Left ventricle myocardium superior (tissue), 1 donor: ENCODE measurements at places on chromosomes 16 and 17.

GRCh38 chr16:21260870-21261791, 17.0 kb downstream of the CRYM start:
- DNase-seq, result no peak

GRCh38 chr16:35725949-35726348, 2266.5 kb downstream of the TP53TG3F start:
- DNase-seq, result no peak

DNA sequence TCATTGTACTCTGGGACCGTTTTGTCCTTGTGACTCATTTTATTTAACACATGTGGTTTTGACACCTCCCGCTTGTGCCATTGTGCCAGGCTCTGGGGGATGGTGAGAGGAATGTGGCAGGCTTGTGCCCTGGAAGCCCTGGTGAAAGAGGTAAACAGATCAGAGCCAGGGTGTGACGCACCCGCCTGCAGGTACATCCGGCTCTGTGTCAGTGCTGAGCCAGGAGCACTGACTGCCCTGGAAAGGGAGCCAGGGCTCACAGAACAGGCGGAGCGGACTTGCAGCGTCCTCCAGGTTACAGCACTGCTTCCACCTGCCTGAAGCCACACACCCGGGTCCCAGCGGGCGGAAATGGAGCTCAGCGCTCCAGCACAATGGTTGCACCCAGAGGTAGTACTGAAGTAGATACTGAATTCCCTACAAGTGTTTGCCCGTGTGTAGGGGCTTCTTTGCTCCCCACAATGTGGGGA, 30.6 kb downstream of the CDRT15 start:
- peak; percentile 91 for DNase-seq

- peak; percentile 45 for DNase-seq
Measured at GRCh38 chr17:8117980-8118768, at the start of gene ALOXE3. Gene ALOXE3 (minus strand): TSS chr17:8118514. CDS start chr17:8117990, 524 bp downstream.

- no peak for DNase-seq
Measured at GRCh38 chr17:73616873-73617404, 27.3 kb downstream of the SDK2 start.

DNA sequence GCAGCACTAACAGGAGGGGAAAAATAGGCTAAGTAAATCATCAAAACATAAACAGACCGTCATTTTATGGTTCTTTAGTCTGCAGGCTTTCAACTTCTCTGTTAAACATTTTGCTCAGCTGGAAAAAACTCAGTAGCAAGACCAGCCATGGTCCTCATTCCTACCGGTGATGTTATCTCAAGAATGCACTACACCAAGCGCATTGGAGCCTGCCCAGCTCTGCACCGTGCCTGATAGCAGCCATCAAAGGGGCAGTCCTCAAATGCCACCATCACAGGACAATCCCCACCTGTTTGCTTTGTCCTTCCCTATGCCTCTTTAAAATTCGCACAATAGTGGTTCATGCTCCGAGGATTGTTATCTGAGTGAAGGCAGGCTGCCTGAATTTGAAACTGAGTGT, 181.5 kb upstream of the MON1B start:
- DNase-seq, result peak; percentile 57

DNA sequence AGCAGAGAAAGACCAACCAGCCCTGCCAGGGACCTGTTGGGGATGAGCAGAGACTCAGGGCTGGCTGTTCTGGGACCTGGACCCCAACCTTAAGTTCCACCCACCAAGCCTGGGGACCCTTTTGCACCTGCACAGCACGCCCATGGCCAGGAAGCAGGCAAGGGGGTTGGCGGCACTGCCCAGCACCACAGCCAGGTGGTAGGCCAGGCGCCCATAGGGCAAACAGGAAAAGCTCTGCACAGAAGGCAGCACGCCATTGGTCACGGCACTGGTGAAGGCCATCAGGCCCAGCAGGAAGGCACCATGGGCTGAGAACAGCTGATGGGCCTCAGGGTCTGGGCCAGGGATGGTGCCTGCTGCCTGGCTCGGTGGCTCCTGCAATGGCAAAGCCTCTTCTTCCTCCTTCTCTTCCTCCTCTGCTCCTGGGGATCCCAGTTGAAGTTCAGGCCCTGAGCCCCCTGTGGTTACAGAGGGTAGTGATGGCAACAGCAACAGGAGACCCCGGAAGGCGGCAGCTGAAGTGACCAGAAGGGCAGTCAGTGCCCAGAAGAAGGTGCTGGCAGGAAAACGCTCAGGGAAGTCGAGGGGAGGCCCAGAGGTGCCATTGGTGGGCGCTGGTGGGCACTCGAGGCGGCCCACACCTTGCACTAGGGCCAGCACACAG, 1.7 kb downstream of the SLC52A1 start:
- DNase-seq, result no peak

DNA sequence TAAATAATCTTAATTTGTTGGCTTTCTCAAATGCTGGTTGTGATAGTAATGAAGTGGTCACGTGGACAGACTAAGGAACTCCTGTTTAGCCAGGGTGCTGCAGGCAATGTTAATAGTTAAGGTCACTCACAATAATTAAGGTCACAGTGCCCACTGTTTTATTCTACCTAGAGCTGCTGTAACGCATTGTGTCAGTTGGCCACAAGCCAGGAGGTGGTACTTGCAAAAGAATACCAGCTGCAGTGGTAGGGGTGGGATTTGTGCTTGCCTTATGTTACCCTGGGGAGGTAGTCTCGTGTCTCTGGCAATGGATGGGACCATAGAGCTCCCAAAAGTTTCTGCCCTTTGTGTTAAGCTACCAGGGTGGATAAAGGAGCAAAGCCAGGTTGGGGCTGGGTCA, 969.1 kb upstream of the CDH8 start:
- DNase-seq, result no peak

DNA sequence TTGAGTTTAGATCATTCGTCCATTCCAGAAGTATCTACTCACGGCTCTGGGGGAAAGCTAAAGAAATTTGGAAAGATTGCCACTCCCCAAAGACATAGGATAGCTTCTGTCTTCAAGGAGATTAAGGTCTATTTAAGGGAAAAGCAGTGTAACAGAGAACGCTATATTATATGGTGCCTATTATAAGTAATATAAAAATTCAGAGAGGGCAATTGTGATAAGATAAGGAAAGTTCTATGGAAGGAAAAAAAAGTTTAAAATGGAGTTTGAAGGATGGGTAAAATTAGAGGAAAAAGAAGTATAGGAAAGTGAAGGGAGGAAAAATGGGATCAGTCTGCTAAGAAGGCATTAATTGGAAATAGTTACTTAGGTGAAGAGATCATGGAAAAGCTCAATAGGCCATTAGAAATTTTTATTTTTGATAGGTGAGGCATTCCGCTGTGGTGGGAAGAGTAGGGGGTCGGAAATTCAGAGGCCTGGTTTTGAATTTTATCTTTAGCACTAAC, 690 bp upstream of the CDC27 start:
- no peak for DNase-seq

DNA sequence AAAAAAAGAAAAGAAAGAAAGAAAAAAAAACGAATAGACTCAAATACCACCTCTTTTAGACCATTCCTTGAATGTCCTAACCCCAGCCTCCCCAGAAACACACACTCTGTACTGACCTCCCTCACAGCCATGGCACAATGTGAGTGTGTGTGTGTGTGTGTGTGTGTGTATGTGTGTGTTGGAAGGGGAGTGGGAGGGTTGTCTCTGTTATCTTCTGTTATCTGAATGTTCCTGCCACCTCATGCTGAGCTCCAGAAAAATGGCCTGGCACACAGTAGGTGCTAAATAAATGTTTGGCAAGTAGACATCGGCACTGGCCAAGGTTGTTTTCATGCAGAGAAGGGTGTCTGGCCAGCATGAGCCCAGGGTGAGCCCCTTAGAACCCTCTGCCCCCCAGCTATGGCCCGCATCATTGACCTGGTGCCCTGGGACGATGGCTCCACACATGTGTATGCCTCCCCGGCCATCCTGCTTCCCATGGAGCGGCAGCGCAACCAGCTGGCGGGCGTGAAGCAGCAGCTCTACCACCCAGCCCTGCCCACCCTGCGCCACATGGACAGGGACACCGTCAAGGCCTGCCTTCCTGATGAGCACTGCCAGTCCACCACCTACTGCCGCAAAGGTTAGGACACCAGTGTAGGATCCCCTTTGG, 6.6 kb upstream of the CNGB1 start:
- DNase-seq, result no peak

DNA sequence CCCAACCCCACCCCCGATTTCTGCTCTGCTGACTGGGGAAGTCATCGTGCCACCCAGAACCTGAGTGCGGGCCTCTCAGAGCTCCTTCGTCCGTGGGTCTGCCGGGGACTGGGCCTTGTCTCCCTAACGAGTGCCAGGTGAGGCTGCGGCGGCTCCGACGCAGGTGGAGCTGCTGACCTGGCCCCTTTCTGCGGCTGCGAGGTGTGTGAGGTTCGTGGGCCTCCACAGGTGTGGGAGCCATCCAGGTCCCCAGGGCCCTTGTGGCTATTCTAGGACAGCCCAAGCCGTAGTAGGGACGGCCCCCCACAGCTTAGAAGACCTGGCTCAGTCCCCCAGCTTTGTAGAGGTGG, 3.0 kb downstream of the UBE2I start:
- no peak for DNase-seq

- no peak for DNase-seq
Measured at GRCh38 chr17:77165577-77165976, 24.8 kb downstream of the SEC14L1 start.

- DNase-seq, result no peak
Measured at GRCh38 chr17:10177131-10177912, 21.1 kb downstream of the GAS7 start.

GRCh38 chr17:60231234-60231633, 81.5 kb downstream of the CA4 start:
- no peak for DNase-seq

GRCh38 chr16:89020068-89020924, 43.3 kb upstream of the CBFA2T3 start:
- no peak for DNase-seq

GRCh38 chr16:65523283-65523944, 401.6 kb upstream of the CDH11 start:
- no peak for DNase-seq

DNA sequence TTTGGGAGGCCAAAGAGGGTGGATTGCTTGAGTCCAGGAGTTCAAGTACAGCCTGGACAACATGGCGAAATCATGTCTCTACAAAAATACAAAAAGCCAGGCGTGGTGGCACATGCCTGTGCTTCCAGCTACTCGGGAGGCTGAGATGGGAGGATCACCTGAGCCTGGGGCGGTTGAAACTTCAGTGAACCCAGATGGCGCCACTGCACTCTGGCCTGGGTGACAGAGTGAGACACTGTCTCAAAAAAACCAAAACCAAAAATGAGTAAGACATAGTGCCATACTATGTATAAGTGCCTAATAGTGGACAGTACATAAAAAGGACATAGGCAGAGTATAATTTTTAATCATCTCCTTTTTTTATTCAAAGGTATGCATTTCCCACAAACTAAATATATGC, 4.0 kb downstream of the CTC1 start:
- DNase-seq, result no peak

DNA sequence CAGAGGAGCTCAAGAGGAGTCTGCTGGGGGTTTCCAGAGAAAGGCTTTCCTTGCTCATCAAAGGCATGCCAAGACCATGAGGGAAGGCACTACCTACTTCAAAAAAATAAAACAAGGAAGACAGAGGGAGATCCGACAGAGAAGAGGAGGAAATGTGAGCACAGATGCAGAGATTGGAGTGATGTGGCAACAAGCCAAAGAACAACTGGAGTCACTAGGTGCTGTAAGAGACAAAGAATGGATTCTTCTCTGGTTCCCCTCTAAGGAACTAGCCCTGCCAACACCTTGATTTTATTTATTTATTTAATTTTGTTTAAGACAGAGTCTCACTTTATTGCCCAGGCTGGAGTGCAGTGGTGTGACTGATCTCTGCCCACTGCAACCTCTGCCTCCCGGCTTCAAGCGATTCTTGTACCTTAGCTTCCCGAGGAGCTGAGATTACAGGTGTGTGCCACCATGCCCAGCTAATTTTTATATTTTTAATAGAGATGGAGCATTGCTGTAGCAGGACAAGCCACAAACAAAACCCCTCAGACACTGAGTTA, 13.8 kb upstream of the ACSF2 start:
- DNase-seq, result no peak

DNA sequence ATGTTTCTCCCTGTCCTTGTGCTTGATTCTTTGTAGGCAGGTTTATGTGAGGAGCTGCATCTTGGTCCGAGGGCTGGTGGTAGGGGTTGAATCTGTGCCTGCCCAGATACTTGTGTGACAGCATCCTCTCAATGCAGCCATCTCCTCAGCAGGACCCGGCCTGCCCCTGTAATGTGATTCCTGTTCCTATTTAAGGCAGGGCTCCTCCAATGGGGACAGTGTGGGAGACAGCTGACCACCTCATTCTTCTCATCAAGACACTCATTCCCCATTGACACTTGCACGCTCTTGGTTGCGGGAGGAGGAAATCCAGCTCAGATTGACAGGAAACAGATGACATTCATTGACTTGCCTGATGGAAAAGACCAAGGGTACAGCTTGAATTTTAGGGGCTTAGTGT, 384.5 kb downstream of the CPPED1 start:
- no peak for DNase-seq

GRCh38 chr16:15653227-15653626, 3.2 kb downstream of the NDE1 start:
- peak; percentile 44 for DNase-seq

DNA sequence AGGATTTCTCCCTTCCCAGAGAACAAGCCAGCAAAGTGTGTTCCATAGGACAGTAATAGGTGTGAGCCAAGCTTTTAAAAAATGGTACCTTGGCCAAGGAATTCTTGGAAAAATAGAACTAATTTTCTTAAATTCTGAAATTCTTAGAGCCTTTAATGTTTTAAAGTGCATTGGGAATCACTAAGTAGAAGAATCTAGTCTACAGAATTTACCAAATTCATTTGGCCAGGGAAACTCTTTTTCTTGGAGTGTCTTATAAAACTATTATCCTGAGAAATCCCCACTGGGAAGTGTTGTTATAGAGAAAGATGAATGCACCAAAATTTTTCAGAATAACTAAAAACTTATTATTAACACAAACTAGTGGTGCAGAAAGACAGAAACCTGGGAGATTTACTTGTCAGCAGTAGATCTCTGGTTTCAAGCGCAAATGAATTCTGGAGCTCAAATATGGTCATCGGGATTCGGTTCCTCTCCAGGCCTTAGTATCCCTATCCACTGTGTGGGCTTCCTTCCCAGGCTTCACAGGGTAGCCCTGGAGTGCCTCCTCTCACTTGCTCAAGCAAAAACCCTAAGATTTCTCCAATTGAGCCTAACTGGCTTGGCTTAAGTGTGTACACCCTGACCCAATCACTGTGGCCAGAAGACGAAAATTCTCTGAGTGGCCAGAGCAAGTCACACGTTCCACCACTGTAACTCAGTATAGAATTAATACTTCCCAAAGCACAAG, 217.8 kb downstream of the CHD9NB start:
- no peak for DNase-seq

- no peak for DNase-seq
Measured at GRCh38 chr17:42315402-42316156, 27.3 kb downstream of the STAT5A start.
